ENCODE measurements at places on chromosomes 11 and 22. TPM values are rescaled to one million over a fixed set of nuclear protein-coding genes. Genes with fewer than 3 reads are reported as not detected.

- DNase-seq, result no peak
These were observed 38.5 kb downstream of the BCR start for GRCh38 chr22:23218867-23219251.

GRCh38 chr11:120183701-120184141 is 27.1 kb upstream of the OAF start:
- DNase-seq, result no peak

GRCh38 chr11:9158898-9159391 is 67.5 kb upstream of the SCUBE2 start:
- DNase-seq, result no peak

GRCh38 chr11:77403211-77403610 is 70.7 kb downstream of the PAK1 start:
- DNase-seq, result no peak

DNA sequence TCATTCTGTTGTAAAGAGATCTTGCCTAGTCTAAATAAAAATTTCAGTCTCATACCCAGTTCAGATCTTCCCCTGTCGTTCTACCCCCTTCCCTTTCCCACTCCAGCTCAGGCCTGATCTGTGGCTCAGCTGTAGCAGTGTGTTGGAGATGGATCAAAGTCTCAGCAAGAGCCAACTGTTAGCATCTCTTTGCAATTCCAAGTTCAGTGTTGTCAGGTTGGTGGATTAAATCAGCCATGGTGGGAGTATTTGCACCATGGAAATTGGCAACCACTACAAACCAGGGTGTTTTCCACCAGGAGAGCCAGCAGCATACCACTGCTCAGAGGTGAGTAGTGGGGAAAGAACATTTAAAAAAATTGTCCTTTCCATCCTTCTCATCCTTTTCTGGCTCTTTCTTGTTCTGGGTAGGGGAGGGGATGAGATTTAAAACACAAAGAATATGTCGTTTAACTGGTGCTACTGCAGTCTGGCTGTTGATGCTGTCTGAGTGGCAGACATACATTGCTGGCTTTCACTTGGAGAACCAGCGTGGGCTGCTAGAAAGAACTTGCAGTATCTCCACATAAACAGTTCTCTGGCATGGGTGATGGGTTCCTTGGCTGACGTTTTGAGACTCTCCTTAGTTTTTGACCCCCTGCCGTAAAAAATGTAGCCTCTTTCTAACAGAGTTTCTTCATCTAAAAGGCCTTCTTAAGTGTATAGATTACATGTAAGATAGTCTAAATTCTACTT is 514.1 kb downstream of the RAB38 start:
- no peak for DNase-seq

DNA sequence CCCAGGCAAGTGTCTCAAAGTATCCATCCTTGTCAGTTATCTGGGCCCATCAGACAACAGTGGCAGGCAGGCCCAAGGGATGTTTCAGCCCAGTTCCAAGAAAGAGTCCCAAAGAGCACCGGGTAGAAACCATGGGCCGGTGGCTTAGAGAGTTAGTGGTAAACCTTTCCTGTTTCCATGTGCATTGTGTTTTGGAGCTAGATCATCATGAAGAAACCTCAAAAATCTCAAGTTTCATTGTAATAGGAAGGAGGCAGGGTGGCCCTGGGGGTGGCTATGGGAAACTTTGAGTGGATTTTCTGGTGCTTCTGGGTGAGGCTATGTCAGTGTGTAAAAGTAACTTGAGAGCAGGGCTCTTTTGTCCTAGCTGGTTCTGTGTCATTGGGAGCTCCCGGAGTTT is 68.1 kb downstream of the UBASH3B start:
- no peak for DNase-seq

GRCh38 chr11:10673501-10674062 is 20.0 kb downstream of the IRAG1 start:
- no peak for DNase-seq

DNA sequence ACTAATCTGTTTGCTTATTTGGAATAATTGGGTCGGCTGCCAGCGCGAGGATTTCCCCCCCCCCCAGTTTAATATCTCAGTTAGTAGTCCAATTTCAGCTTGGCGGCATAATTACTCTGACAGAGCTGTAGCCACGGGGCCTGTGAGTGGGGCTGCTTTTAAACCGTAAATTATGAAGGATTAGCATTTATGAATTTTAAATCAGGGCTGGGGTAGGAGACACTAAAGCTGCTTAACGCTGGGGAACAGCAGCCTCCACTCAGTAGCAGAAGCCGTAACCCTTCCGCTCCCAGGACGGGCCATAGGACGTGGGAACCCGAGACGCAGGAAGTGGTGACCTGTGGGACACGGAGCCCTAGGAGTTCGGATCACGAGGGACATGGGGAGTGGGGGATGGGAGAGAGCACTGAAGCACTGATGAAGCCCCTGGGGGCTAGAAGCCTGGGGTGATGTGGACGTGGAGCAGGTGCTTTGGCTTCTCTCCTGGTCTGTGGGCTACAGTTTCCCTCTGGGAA is 66.2 kb upstream of the LMO1 start:
- no peak for DNase-seq

GRCh38 chr22:23576681-23577080 is 3.4 kb downstream of the IGLL1 start:
- no peak for DNase-seq

GRCh38 chr11:27740362-27741013 is 40.2 kb upstream of the BDNF start:
- no peak for DNase-seq

GRCh38 chr11:92443199-92443598 is 218.6 kb downstream of the FAT3 start:
- DNase-seq, result no peak

GRCh38 chr22:24962094-24962493 is 9.6 kb downstream of the KIAA1671 start:
- DNase-seq, result no peak

DNA sequence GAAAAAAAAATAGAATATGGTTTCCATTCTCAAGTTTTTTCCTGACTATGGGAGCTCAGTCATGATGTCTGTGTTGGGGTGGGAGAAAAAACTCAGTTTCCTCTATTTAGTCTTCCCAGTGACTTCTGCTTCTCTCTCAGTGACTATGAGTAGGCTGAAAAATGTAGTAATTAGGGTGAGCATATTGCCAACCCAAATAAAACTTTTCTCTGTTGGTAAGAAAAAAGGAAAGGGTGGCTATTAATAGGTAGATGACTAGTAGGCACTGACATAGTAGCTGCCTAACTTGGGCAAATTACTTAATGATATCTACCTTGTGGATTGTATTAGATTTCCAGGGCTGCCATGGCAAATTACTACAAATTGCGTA is 34.2 kb upstream of the BIRC3 start:
- no peak for DNase-seq

GRCh38 chr11:13302420-13302958 is 24.9 kb downstream of the BMAL1 start:
- DNase-seq, result no peak

- no peak for DNase-seq
These were observed 4.6 kb downstream of the PHOX2A start for GRCh38 chr11:72239313-72239848.

DNA sequence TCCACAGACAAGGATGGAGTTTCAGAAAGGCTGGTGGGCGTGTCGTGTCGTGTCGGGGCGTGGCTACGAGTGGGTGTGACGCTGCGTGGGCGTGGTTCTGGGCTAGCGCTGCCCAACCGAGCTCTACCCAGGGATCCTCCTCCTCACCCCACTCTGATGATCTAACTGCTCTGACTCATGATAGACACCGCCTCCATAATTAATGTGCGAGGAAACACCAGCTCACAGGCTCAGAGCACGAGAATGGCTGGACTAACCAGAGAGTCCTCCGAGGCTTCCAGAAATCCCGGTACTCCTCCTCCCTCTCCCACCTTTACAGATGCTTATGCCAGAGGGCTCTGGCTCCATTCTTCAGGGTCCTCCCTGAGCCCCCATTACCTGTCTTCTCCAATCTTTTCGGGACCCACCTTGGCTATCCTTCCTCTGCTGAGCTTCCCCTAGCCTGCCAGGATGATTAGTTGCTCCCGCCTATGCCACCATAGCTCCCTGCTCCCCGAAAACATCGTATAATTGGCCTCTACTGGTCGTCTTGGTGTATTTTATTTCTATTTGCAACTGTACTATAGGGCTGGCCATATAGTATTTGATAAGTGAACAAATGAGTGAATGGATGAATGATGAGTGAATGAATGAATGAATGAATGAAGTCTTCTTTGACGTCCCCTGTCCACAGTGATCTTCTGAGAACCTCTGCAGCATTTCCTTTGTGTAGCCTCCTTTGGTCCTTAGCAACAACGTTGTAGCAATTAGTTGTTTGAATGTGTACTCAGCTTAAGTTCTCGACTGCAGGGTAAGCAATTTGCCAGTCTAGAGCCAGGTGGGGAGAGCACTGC is 21.7 kb downstream of the TMPRSS13 start:
- peak; percentile 31 for DNase-seq

DNA sequence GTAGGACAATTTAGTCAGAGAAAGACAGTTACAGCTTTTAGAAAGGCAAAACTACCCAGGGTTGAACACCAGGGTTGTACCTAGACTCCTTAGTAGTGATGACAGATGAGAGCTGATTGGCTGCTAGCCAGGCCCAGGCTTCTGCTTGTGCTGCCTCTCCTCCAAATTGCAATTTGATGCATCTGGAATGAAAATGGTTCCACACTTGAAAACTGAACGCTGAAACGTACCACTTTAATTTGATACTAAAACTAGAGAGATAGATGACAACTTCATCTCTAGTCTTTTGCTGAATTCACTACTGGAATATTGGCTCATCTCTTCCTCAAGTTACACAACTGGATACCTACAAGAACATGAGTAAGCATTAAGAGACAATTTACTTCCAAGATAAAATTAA is 19.2 kb upstream of the FNBP4 start:
- DNase-seq, result no peak

DNA sequence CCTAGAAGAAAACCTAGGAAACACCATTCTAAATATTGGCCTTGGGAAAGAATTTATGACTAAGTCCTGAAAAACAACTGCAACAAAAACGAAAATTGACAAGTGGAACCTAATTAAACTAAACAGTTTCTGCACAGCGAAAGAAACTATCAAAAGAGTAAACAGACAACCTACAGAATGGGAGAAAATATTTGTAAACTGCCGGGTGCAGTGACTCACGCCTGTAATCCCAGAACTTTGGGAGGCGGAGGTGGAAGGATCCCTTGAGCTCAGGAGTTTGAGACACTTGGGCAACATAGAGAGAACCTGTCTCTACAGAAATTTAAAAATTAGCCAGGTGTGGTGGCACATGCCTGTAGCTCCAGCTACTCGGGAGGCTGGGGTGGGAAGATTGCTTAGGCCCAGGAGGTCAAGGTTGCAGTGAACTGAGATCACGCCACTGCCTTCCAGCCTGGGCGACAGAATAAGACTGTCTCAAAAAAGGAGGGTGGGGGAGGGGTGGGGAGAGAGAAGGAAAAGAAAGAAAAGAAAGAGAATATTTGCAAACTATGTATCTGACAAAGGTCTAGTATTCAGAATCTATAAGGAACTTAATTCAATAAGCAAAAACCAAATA is 14.0 kb downstream of the OR2AT4 start:
- no peak for DNase-seq

- no peak for DNase-seq
These were observed 54.5 kb downstream of the TRIM44 start for GRCh38 chr11:35717043-35717442.

DNA sequence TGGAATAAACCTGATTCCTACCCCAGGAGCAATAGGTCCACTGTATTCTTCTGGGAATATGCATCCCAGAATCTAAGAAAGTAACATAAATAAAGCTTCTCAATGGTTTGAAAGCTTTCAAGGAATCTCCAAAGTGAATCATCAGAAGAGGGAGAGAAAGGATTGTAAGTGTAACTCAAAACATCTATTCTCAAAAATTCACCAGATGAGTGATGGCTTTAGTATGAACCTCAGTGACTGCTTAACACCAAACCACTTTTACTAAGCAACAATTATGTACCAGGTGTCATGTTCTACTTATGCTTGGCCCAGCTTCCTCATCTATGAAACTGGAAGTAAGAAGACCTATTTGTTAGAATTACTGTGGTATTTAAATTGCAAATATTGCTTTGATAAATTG is 7.4 kb downstream of the RAB38 start:
- no peak for DNase-seq

DNA sequence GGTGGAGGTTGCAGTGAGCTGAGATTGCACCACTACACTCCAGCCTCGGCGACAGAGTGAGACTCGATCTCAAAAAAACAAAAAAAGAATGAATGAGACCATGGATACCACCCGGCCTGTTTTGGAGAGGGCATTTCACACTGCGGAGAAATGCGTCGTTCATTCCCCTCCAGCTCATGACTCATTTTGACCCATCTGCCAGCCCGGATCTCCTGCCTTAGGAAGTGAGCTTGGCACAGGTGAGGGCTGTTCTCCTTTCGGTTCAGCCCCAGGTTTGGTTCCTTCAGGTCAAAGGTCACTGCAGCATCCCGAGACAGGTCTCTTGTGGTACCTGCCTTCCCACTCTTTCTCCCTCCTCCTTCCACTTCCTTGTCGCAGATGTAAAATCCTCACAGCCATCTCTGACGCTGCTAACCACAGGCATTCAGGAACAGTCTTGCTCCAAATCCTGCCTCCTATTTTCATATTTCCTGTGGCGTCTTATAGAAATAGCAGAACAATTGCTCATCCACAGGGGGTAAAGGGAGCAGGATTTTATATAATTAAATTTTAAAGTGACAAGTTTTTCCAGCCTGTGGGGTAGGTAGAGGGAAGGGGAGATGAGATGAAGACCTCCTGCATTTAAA is 517.9 kb downstream of the NTM start:
- no peak for DNase-seq

Gene C11orf52
- total RNA-seq, result 0.99 TPM

Gene ZFPL1
- total RNA-seq, result 36.0 TPM

Gene CRYBA4
- total RNA-seq, result not detected

Gene PRRG4
- 2.3 TPM for total RNA-seq

Gene SMC1B
- total RNA-seq, result not detected

Gene PGGHG
- 68.8 TPM for total RNA-seq

Gene PANX3
- total RNA-seq, result not detected

Gene ART5
- total RNA-seq, result not detected

Measured in thoracic aorta (tissue), 2 donors.